Cardiac muscle cell (in vitro differentiated cells and primary cell): ENCODE measurements at places on chromosomes 1 and 21. TPM values are rescaled to one million over a fixed set of nuclear protein-coding genes. Genes with fewer than 3 reads are reported as not detected.
A peak's percentile ranks its signal among the peaks of the same experiment; 100 is the strongest.

DNA sequence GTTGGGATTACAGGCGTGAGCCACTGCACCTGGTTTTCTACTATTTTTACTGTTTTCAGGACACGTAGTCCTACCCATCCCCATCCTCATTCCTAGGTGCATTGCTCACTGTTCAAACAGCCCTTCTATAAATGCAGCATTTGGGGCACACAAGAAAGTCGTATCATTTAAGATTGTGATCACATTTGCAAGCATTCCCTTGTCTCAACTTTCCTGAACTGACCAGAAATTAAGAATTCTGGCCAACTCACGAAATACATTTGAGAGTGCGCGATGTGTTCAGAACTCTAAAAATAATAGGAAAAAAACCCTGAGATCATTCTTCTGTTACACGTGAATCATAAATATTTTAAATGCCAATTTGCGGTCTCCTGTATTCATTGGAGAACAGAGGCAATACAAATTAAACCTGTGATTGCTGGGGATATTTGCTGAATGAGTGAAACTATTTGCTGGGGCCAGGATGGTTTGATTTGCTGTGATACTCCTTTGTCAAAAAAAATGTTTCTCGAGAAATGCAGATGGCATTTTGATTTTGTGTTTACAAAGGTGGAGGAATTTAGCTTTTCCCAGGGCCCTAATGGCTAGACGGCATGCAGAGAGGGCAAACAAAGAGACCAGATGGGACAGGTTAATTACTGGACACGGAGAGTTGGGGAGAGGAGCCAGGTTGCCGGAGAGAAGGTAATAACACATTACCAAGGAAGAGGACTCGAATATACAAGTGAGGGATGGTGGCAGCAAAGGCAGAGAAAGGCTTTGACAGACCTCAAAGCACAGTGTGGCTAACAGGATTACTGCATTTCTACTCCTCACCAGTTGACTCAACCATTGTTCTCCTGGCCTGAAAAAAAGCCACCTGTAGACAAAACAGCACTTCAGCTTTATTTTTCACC, 38.4 kb downstream of the STPG1 start:
- no peak for DNase-seq

GRCh38 chr1:69551476-69552324, 16.0 kb upstream of the LRRC7 start:
- DNase-seq = no peak

GJA8 gene
- total RNA-seq = not detected in 2 replicates

SLAMF7 gene
- total RNA-seq = not detected in 2 replicates

DNA sequence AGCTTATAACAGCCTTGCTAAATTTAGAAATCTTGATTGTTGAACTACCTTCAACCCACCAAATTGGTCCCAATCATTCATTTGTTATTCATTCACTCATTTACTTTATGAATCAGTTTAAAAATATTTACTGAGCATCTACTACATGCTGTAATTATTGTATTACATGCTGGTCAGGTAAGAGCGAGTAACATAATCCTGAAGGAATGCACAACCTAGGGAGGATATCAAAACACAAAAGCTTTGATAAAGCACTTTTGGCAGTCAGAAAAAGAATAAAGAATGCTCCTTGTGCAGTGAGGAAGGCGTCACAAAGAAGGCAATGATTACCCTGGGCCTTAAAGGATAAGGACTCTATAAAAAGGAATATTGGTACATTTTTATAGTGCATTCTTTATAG, 518.9 kb upstream of the NR5A2 start:
- no peak for DNase-seq

GRCh38 chr1:165531021-165531420, 12.8 kb upstream of the LRRC52 start:
- DNase-seq = no peak

DNA sequence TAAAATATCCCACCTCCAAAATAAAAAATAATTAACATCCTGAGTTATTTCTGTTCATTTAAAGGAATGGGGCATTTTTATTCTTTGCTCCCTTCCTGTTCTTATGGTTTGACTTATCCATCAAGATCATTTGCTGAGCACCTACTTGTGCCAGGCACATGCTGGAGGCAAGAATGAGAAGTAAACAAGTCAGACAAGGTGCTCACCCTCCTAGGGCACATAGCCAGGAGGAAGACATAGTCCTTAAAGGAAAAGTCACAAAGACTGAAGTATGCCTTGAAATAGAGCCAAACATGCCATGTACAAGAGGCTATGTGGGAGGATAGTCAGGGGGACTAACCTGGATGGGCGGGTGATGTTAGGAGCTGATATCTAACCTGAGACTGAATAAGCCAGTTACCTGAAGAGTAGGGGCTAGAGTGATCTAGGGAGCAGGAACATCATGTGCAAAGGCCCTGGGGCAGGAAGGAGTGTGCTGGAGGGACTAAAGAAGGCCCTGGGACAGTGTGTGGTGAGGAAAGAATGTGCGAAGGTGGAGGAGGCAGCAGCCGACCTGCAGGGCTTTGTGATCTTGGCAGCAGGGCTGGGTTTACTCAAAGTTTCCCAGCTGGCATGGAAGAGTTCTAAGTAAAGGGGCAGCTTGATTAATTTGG, 233.5 kb downstream of the MATN1 start:
- no peak for DNase-seq

DNA sequence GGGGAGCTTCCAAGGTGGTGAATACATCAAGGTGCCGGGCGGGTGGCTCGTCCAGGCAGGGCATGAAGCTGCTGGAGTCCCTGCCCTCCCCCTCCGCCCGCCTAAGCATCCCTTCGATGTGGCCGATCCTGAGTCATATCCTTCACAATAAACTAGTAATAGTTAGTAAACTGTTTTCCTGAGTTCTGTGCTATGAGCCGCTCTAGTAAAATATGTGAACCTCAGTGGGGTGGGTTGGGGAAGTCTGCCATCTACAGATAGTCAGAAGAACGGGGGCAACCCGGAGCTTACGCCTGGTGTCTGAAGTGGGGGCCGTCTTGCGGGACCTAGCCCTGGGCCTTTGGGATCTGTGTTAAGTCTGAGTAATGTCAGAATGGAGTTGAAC, 21.6 kb downstream of the C2CD2 start:
- no peak for DNase-seq

MFSD2A gene
- 0.88 TPM in 1 of 2 replicates, not detected in the other for total RNA-seq

RNF207 gene
- 198 and 273 TPM in 2 replicates for total RNA-seq

- peak; percentile 2 for DNase-seq
Observed at GRCh38 chr1:174693085-174693484, 245.3 kb downstream of the GPR52 start.

CAPN8 gene
- total RNA-seq = not detected in 2 replicates

SPRR1B gene
- not detected in 2 replicates for total RNA-seq

DNA sequence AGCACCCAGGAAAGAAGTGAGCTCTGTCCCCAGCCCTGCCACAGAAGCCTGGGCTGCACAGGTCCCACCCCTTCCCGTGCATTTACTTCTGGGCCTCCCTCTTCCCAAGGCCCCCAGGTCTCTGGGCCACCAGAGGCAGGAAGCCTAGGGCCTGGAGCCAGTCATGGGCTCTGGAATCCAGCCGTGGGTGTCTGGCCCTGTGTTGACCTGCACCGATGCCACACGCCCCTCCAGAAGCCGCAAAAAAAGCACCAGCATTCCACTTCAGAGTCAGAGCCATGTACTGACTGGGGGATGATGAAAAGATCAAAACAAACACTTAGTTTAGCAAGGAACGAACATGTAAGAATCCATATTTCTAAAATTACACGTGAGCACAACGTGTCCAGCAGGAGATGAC, 141.7 kb downstream of the NPHP4 start:
- DNase-seq = no peak

- no peak for DNase-seq
Observed at GRCh38 chr1:240341365-240342250, 249.9 kb downstream of the FMN2 start.

DNA sequence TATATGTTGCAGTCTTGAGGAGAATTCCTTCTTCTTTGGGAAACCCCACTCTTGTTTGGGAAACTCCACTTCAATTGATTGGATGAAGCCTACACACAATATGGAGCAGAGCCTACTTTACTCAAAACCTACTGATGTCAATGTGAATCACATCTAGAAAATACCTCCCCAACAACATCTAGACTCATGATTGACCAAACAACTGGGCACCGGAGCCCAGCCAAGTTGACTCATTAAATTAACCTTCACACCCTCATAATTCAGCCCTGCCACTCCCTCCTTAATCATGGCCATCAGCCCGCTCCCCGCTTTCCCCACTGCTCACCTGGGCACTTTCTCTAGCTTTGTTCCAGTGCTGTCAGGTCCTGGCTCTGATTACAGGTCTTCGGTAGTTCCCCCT, 208.1 kb upstream of the MAP1LC3C start:
- no peak for DNase-seq

DNA sequence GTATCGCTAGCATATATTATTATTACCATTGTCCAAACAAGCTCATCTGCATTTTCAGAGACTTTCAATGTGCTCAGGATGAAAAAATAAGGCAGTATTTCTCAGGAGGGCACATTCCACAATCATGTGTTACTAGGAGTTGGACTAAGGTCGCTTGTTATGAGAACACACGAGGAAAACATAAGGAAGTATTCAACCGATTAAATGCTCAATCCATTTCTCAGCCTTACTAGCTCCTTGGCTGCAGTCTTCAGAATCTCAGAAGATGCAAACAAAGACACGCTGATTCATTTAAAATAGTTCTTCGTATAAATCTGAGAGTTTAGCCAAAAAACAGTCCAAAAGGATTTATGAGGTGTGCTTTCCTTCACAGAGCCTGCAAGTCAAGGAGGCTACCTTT, 82.0 kb upstream of the JAK1 start:
- no peak for DNase-seq

CD244 gene
- not detected in 2 replicates for total RNA-seq

- DNase-seq = no peak
Observed at GRCh38 chr1:63824451-63824850, 50.6 kb downstream of the ROR1 start.
